Lung microvascular endothelial cell (primary cell): ENCODE measurements at places on chromosomes 1 and 21.

- DNase-seq: no peak
Measured at GRCh38 chr1:17688217-17688810, 66.8 kb upstream of the ACTL8 start.

GRCh38 chr21:16137106-16137505, 407.3 kb downstream of the USP25 start:
- no peak for DNase-seq

DNA sequence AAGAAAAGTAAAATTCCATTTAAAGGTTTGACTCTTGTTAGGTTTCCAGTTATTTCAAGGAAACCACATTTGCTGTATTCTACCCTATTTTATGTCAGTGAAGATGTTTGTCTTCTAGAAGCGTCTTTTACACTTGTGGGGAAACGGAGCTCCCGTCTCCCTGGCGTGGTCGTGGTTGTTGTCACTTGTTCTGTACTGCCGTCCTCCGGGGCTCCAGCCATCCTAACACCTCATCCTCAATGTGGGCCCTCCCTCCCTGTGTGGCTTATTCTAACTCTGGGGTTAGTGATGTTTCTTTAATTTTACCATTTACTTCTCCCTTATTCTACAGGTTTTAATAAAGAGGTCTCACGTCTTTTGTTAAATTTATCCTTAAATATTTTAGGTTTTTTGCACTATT, 52.7 kb upstream of the DIP2A start:
- DNase-seq: no peak

DNA sequence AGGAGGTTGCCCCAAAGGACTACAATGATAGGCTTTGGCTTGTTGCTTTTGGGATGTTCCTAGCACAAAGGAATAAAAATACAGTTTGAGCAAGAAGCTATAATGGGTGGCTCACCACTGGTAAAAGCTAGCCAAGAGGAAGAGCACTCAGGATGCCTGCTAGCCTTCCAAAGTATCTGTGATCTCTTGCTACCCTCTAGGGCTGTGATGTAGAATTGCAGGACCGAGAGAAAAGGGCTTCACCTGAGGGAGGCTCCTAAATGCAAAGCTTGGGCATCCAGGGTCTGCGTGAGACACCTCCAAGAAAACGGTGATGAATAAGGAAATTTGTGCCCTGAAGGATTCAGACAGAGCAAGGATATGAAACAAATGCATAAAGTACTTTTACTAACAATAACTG, 17.7 kb downstream of the IVL start:
- peak; percentile 34 for DNase-seq

GRCh38 chr1:42973286-42973685, 14.6 kb upstream of the SLC2A1 start:
- DNase-seq: peak; percentile 72
